HT1080 (cell line): ENCODE measurements at places on chromosomes 2 and 18. TPM values are rescaled to one million over a fixed set of nuclear protein-coding genes. Genes with fewer than 3 reads are reported as not detected.
A peak's percentile ranks its signal among the peaks of the same experiment; 100 is the strongest.

Gene CRACDL
- 0.07 TPM in 1 of 2 replicates, not detected in the other for total RNA-seq

- DNase-seq, result peak; percentile 70
Measured at GRCh38 chr2:241558532-241559322, at the start of gene BOK. TSS of gene BOK (plus strand) at chr2:241558745. CDS start at chr2:241559484, 739 bp downstream.

DNA sequence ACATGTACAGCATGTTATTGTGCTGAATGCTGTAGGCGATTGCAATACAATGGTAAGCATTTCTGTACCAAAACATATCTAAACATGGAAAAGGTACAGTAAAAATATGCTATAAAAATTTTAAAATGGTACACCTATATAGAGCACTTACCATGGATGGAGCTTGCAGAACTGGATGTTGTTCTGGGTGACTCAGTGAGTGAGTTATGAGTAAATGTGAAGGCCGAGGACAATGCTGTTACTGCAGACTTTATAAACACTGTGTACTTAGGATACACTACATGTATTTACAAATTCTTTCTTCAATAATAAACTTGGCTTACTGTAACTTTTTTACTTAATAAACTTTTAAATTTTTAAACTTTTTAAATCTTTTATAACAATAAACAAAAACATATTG lies 473.4 kb upstream of the UBE2E3 start:
- no peak for DNase-seq

Gene HOXD8
- 8.9 and 9.5 TPM in 2 replicates for total RNA-seq

DNA sequence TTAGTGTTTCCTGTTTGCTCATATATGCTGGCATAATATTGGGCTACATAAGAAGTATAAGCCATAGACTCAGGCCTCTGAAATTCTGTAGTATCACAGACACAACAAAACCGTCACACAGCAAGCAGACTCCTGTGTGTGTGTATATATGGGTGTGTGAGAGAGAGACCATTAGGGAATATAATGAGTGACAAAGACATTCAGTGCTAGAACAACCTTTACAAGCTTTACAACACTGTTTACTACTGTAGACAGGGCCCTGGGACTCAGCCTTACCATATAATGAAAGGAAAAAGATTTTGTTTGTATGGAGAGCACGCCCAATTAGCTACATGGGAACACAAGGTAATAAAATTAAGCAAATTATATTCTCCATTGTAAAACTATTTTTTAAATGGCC lies 65.4 kb upstream of the TMEM182 start:
- no peak for DNase-seq
